ENCODE measurements at places on chromosomes 5 and 9.
A peak's percentile ranks its signal among the peaks of the same experiment; 100 is the strongest.

DNA sequence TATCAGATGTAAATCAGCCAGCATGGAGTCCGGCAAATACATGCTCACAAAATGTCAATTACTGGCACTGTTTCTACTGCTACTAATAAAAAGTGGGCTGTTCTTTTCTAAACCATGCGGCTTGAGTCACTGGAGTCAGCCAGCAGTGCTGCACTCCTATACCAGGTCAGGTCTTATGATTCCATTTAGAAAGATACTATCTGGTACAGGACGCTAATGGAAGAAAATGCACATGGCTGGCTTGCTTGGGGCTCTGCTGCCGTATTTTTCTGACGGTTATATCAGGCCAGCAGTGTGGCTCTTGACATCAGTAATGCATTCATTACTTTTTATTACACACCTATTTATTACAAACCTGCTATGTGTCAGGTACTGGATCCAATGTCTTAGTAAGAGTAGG is 74.3 kb downstream of the NDFIP1 start:
- no peak for DNase-seq

DNA sequence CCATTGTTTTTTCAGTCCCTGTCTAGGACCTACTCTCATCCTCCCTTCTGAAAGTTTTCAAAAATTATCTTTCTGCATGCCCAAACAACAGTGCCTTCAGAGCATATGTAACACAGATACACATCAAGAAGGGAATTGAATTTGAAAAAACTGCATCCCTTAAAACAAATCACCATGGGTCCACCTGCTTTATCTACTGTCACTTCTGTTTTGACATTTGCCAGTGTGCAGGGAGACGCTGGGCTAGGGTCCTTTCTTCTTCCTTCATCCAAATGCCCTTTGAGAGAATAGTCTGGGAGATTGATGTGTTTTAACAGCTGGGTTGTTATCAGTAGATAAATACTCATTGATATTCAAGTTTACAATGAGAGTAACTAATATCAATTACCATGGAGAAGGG is 1630.1 kb downstream of the MAT2B start:
- DNase-seq: no peak

DNA sequence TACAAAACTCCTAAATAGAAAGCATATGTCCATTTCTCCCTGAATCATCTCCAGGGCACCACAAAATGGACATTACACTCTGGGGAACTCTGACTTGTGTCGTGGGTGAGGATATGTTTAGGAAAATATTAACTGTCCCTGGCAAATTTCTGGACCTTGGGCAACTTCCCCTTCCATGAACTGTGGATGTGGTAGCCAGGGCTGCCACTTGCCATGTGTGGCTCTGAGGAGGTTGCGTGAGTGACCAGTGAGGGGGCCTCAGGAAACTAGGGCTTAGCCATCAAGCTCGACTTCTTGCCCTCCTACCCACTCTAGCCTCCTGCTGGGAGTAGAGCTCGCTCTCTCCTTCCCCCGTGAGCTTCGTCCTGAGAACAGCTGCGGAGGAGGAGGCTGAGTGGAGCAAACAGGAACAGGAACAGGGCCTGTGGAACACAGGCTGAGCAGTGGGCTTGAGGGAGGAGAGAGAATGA is 13.8 kb upstream of the STC2 start:
- DNase-seq: no peak

DNA sequence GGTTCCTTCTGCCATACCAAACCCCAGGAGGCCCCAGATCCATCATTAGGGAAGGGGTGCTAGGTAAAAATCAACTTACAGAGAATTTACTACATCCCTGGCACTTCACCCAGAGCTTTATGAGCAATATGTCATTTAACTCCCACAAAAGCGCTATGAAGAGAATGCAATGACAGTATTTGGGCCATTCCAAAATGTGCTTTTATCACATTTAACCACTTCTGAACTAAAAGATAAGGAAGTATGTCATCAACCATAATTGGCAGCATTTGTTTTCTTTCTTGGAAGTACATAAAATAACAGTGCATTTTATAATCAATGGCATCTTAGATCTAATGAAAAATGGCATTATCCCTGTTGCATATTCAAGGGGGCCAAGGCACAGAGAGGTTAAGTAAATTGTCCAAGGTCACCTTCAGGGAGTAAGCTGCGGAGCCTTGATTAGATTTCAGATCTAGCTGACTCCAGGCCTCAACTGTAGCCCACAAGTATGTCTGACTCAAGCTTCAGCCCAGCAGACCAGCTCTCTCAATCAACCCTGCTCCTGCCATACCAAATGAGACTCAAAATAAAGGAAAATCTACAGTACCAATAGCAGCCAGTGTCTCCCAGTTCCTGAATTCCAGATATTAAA is 16.5 kb downstream of the SH3TC2 start:
- DNase-seq: no peak

DNA sequence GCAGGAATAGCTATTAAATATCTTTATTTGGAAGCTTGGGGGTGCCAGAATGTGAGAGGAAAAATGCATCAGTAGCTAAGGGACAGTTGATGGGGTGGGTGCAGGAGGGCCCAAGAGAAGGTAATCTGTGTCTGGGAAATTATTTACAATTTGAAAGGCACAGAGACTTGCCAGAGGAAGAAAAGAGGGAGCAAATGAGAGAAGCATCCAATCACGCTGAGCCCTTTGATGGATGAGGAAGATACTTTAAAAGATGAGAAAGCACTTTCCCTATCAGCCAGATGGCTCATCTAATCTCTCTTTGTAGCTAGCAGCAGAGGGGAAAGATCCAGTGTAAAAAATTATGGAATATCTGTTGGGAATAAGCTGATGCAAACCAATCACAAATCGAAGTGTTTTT is 57.0 kb upstream of the ABCA1 start:
- no peak for DNase-seq

DNA sequence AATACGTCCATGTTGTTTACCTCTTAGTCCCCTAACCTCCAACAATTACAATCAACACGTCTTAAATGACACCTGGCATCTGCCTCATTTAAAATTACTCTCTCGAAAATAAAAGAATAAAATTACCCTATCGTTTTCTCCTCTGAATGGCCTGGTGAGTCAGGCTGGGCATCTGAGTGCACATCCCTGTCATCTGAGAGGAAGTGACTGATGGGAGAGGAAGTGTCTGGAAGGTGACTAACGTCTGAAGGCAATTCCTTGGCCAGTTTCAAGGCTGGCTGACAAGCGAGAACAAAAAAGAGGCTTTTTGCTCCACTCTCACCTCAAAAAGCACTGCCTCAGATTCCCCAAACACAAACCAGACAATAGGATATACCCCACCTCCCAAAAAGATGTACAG is 57.7 kb downstream of the MAPKAP1 start:
- no peak for DNase-seq

- no peak for DNase-seq
Observed at GRCh38 chr5:123170816-123171215, 81.8 kb downstream of the PRDM6 start.

GRCh38 chr5:72818866-72819534 is 2.5 kb downstream of the TNPO1 start:
- peak; percentile 55 for DNase-seq

DNA sequence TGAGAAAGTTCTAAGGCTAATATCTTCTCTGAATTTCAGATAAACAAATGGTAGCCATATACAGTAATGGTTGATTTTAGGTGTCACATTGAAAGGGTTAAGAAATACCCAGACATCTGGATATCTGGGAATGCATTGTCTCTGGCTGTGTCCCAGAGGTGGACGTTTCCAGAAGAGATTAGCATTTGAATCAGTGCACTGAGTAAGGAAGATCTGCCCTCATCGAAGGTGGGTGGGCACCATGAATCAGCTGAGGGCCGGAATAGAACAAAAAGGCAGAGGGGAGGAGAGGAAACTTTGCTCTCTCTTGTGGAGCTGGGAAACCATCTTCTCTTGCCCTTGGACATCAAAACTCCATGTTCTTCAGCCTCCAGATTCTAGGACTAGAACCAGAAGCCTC is 554.4 kb downstream of the IRX1 start:
- no peak for DNase-seq

GRCh38 chr9:14052359-14052758 is 261.6 kb downstream of the NFIB start:
- no peak for DNase-seq

GRCh38 chr5:1208743-1209488 is 7.5 kb downstream of the SLC6A19 start:
- DNase-seq: no peak
